AG08396 (cell line): ENCODE measurements at places on chromosomes 2 and 18.

DNA sequence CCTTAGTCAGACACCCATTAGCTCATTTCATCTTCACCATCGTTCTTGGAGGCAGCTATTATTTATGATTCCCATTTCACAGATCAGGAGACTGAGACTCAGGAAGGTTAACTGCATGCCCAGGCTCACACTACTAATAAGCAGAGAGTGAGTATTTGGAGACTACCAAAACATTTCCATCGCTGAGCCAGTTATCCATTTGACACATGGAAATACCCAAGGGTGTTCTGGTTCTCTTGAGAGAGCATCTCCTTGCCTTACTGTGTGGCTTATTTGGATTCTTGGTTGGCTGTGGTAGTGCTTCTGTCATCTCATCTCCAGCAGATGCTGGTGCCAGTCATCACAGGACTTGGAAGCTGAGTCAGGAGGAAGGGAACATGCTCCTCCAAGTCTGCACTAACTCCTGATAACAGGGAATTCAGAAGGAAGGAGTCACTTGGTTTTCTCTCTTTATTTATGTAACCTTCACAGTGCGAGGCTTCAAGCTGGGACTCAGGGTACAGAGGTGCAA lies 55.2 kb downstream of the RASGRP3 start:
- peak; percentile 25 for DNase-seq

- DNase-seq, result no peak
Observed at GRCh38 chr2:179898873-179899272, 37.5 kb upstream of the ZNF385B start.

- no peak for DNase-seq
Observed at GRCh38 chr2:59249441-59250306, 1008.5 kb upstream of the FANCL start.

DNA sequence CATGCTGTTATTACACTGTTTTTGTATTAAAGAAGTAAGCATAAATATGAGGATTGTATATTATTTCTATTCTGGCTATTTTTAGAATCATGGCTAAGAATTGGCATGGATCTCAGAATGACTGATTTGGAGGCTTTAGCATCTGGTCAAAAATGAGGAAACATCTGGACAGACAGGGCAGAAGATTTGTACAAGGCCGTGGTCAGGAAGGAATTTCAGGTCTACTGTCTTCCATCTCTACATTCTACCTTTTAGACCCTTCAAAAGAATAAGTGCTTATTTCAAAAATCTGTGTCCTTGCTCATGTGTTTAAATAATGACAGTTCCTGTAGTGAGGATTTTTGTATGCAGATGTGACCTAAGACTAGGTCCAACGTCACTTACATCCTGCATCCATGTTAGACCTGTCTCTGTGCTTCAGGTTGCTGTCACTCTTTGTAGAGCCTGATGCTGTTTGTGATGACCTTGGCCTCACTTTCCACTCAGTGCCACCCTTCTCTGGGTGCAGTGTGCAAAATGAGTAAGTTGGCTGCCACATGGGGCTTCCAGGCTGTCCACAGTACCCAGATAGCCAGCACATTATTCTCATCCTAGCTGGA lies 54.7 kb upstream of the B3GNT2 start:
- no peak for DNase-seq

DNA sequence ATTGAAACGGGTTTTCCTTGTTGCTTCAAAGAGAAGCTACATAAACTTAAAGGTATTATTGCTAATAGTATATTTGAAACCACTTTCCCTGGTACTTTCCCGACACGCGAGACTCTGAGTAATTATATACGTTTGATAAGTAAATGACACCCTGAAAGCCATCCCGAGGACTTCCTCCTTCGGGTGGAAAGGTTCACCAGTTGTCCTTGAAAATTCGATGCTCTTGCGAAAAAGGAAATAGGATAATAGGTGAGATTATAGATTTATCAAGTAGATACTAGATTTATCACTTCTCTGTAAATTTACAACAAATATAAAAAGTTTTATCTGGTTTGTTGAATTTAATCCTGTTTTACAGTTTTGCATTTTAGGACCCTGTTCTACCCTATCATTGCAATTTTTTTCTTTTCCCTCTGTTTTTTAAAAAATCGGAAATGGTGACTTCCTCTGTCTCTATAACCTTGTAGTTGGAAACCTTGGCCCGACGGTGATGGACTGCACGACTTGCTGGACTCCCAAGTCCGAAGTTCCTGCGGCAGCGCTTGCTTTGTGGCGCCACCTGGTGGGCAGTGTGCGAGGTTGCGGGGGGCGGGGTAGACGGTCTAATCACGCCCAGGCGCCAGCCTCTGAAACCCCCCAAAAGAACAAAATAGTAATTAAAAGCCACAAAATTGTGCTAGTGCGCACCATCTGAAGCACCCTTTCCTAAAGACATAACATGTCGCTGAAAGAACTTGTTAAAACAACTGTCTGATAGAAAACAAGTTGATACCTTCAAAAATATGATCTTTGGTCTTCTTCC lies 972 bp upstream of the DLX2 start:
- peak; percentile 87 for DNase-seq

- DNase-seq, result no peak
Observed at GRCh38 chr2:88199912-88200682, 30.0 kb downstream of the THNSL2 start.

DNA sequence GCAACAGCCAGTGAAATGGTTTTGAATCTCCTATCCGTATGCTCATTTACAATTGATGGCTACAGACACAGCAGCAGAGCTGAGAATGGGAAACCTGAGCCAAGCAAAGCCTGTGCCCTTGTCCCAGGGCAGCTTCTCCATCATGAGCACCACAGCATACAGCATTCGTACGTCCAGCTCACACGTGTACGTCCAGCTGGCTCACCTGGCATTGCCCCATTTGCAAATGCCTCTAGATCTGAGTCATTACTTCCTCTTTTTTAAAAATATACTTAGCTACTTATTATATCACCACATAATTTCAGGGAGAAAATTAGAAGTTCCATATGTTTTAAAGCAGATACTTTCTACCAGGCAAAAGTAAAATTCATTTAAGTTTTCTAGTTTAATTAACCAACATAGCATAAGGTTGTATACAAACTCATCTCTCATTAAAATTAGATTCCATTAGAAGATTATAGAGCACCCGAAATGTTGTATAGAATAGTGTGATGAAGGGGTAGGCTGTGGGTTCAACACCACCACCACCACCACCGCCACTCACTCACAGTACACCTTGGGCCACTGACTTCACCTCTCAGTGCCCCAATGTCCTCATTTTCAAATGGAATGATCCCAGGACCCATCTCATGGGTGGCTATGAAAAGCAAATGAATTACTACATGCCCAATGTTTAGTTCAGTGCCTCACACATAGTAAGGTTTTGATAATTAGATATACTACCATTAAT lies 31.4 kb upstream of the TMEM177 start:
- no peak for DNase-seq

DNA sequence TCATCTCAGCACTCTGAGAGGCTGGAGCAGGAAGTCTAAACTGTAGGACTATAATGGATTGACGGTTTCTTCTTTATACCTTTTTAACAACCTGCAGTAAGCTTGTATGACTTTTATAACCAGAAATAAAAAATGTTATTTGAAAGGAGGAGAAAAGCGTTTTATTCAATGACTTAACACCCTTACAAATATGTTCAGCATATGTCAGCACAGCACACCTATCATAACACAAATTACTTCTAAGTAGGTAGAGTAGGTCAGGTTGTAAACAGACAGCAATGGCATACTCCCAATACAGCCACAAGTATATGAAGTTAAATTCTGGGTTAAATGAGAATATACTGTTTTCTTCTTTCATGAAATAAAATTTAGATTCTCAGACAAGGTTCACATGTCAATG lies 16.1 kb downstream of the RAB1A start:
- DNase-seq, result no peak

GRCh38 chr2:161245261-161245553 lies 63.0 kb upstream of the PSMD14 start:
- DNase-seq, result no peak

- no peak for DNase-seq
Observed at GRCh38 chr2:113967272-113967671, 77.4 kb downstream of the ACTR3 start.

- DNase-seq, result no peak
Observed at GRCh38 chr2:33835911-33836310, 236.8 kb upstream of the FAM98A start.
